Activated CD8-positive, alpha-beta T cell treated with anti-CD3 and anti-CD28 coated beads, Interleukin-2, amount 10 ng/mL, durations not matched to agents 7 days and 5 days (primary cell): ENCODE measurements at places on chromosomes 4 and X. TPM values are rescaled to one million over a fixed set of nuclear protein-coding genes. Genes with fewer than 3 reads are reported as not detected.
A peak's percentile ranks its signal among the peaks of the same experiment; 100 is the strongest.

TCEAL6 gene
- total RNA-seq = not detected

DRD5 gene
- total RNA-seq = not detected

ZNF711 gene
- total RNA-seq = 0.11 TPM

SCD5 gene
- total RNA-seq = 3.1 TPM

TRIM60 gene
- not detected for total RNA-seq

EBP gene
- 338 TPM for total RNA-seq

DNA sequence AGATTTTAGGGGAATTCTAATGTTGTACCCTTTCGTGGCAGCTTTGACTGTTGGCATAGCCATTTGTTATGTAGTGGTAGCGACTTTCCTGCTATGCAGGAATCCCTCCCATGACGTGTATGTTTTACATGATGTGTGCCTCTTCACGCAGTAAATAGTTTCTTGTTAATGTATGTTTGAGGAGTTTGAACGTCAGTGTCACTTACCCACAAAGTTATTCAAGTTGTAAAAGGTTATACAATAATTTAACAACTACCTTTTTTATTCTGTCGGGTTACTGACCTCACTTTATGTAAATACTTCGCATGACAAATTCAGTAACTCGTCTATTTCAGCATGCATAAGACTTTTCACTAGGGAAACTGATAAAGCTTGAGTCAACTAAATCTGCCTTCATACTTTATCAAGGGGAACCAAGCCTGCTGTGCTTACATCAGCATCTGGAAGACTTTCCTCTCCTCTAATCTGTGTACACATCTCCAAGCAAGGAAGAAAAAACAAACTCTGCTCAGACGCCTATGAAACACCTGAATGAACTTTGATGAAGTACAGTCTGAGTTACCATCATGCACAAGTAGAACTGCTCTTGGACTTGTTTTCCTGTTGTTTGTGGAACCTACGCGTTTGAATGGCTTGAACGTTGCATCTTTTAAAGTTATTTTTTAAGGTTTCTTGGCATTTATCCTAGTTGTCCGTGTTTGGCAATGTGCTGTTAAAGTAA is 61.2 kb downstream of the SLC9A6 start:
- DNase-seq = no peak

UCP1 gene
- total RNA-seq = not detected

HSFX1 gene
- total RNA-seq = 0.90 TPM

PLXNB3 gene
- 0.83 TPM for total RNA-seq

DNA sequence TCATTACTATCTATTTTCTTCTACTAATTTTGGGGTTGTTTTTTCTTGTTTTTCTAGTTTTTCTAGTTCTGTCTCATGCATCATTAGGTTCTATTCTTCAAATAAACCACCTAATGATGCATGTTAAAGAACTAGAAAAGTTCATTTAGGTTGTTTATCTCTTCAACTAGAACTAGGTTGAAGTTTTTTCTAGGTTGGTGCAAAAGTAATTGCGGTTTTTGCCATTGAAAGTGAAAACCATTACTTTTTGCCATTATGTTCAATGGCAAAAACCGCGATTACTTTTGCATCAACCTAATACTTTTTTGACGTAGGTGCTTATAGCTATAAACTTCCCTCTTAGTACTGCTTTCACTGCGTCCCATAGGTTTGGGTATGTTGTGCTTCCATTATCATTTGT is 64.4 kb upstream of the SLC7A3 start:
- no peak for DNase-seq

FAM47E gene
- total RNA-seq = not detected

CYBB gene
- not detected for total RNA-seq

- DNase-seq = no peak
Measured at GRCh38 chr4:66590488-66591215, 920.4 kb upstream of the EPHA5 start.

H2BW2 gene
- not detected for total RNA-seq

DNA sequence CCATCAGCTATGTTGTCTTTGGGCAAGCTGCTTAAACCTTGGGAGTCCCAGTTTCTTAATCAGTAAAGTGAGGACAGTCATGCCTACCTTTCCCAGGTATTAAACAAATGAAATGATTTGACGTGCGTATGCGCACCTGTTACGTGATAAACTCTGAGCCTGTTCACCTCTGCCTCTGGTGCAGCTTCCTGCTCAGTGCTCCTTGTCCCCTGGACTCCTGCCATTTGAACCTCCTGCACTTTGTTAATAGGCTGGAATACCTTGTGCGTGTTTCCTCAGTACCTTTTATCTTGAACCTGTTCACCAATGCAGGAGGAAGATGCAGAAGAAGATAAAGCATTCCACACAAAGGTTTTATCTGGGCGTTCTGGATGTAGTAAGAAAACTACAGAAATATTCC is 211.9 kb downstream of the CEP135 start:
- DNase-seq = no peak

DNA sequence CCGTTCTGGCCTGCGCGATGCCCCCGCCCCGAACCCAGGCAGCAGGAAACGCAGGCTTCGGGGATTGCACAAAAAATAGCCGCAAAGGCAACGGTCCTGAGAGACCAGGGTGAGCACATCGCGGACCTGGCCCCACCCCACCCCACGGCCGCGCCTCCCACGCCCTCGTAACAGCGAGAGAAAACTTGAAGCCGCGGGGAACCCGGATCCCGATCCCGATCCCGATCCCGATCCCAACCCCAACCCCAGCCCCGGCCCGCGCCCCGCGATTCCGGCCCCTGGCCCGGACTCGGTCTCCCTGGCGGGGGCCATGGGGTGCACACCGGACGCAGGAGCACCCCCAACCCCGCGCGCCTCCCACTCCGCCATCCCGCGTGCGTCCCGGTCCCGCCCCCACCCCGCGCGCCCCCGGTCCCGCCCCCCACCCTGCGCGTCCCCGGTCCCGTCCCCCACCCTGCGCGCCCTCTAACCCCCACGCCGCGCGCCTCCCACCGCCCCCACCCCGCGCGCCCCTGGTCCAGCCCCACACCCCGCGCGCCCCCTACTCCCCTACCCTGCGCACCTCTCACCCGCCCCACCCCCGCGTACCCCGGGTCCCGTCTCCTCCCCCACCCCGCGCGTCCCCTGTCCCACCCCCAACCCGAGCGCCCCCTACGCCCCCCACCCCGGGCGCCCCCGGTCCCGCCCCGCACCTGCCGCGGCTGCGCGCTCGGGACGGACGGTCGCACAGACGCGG is 29.0 kb downstream of the NOP14 start:
- DNase-seq = peak; percentile 52

DNA sequence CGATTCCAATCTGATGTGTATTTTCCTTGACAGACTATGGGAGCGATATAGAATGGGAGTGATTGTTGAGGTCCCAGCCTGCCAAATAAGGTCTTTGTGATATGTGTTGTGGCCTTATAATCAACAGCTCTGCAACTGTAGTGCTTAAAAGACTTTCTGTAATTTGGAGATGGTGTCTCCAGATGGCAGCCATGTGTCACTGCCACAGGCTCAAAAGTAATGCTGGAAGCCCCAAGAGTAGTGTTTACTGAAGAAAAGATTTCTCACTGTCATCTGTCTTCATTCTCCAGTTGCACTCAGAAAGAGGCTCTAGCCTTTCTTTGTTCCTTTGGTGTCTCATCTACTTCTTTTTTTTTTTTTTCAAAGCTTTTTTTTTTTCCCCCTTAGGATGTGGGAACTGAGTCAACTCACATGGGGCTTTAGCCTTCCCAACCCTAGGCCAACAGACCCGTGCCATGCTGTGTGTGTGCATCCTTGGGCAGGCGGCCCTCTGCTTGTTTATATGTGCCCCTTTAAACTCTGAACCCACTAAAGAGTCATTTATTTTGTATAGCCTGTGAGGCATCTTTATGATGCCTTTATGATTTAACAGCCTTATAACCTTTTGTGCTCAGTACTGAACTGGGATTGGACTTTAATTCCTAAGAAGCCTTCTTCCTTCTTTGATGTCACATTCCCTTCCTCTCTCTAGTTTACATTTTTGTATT is 15.6 kb downstream of the SRPX2 start:
- no peak for DNase-seq

DNA sequence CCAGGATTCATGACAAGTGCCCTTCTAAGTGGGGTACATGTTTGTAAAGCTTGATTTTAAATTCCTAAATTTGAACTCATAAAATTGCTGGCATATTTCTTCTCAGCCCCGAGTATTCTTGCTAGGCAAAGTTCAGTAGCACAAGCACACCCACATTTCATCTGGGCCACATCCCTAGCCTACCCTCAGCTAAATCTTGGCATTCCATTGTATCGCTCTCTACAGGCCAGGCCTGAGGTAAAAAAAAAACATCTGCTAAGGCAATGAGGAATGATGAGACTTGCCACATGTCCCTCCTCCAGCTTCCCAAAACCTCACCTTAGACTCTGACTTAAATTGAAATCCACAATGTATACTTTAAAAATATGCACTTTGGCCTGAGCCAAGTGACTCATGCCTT is 51.4 kb upstream of the VCX3B start:
- DNase-seq = no peak

- DNase-seq = no peak
Measured at GRCh38 chr4:154450966-154451365, 40.6 kb downstream of the DCHS2 start.

DNA sequence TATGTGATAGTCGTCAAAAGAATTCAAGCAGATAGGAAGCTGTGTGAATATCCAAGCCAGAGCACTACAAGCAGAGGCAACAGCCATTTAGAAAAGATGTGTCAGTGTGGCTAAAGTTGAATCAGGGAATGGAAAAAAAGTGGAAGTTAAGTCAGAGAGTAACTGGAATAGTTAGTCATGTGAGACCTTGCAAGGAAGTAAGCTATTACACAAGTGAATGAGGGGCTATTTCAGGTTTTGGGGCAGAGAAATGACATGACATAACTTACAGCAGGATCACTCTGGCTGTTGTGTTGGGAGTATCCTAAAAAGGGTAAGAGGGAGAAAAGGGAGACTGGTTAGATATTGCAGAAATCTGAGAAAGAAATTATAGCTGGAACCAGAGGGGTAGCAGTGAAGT is 236.6 kb upstream of the PCDH18 start:
- DNase-seq = no peak

APLN gene
- total RNA-seq = 2.7 TPM

PROM1 gene
- total RNA-seq = not detected

GRCh38 chr4:157964463-157964862 is 208.4 kb downstream of the GASK1B start:
- DNase-seq = no peak

GRCh38 chr4:66097218-66097617 is 426.9 kb upstream of the EPHA5 start:
- DNase-seq = no peak

DNA sequence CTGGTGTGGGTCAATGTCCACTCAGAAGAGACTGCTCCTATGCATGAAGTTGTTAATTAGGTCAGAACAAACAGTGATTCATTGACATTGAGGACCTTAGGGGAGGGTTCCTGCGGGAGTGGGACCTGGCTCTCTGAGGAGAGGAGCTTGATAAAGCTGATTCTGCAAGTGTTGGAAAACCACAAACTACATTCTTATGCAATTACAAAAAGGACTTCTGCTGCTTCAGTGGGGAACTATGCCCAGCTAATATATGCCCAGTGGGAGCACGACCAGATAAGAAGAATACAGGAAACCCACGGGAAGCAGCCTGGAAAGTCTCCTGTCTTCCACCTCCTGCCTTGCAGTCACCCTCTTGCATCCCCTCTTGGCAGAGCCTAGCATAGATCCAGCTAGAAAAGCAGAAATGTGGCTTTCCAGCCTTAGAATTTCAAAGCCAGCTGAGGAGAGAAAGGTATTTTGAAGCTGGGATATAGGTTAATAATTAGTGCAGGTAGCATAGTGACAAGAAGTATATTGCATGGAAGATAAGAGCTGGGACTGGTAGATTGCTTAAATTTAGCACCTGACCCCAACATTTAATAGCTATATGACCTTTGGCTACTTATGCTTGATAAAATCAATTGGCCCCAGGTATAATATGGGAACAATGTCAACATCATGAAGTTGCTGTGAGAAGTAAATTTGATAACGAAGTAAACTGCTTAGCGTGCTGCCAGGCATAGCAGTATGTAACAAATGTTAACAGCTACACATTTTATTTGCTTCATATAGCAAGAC is 34.9 kb upstream of the UGT8 start:
- DNase-seq = no peak

GRCh38 chr4:163815776-163816175 is 321.3 kb downstream of the TMA16 start:
- no peak for DNase-seq

DNA sequence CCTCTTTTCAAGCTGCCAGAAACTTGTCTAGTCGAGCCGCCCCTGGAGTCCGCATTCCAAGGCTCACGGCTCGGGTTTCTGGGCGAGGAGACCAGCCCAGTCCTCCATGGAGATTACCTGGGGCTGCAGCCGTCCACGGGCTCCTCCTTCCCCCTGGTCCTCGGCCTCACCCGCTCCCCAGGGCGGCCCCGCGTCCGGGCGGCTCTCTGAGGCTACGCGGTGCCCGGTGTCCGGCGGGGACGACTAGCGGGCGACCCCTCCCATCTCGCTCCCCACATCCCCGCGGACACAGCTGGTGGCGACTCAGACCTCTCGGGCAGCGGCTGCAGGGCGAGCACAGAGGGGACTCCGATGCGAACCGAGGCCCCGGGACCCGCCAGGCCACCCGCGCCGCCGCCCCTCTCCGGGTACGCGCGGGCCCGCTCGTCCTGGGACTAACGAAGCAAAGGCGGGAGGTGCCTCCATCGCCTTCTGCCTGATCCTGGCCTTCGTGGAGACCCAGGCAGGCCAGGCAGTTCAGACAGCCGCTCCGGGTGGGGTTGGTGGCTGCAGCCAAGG is 159.4 kb downstream of the TRAM1L1 start:
- no peak for DNase-seq

DNA sequence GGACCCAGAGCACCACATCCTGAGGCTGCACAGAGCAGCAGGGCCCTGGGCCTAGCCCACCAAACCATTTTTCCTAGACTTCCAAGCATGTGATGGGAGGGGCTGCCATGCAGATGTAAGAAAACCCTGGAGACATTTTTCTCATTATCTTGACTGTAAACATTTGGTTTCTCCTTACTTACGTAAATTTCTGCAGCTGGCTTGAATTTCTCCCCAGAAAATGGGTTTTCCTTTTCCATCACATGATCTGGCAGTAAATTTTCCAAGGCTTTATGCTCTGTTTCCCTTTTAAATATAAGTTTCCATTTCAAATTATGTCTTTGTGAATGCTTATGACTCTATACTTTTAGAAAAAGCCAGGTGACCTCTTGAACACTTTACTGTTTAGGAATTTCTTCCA is 945.9 kb upstream of the NDST4 start:
- DNase-seq = no peak

- no peak for DNase-seq
Measured at GRCh38 chrX:9153300-9153699, 119.4 kb upstream of the FAM9B start.

DNA sequence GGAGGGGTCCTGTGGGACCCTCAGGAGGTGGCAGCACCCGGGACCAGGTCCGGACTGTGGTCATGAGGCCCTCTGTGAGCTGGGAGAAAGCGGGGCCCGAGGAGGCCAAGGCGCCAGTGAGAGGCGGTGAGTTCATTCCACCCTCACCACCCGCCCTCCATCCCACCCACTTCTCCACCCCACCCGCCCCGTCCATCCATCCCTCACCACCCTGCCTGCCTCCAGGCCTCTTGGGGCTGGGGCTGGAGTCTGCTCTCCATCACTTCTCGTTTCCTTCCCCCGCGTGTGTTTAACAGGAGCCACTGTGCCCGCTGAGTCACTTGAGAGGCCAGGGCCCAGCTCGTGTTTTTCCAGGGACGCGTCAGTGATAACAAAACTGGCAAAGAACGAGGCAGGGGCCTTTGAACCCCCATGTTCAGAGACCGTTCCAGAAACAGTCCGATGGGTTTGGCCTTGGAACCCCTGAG is 6.2 kb downstream of the SH3TC1 start:
- no peak for DNase-seq

NPY2R gene
- total RNA-seq = not detected
